ENCODE measurements at places on chromosomes 6 and 20.

DNA sequence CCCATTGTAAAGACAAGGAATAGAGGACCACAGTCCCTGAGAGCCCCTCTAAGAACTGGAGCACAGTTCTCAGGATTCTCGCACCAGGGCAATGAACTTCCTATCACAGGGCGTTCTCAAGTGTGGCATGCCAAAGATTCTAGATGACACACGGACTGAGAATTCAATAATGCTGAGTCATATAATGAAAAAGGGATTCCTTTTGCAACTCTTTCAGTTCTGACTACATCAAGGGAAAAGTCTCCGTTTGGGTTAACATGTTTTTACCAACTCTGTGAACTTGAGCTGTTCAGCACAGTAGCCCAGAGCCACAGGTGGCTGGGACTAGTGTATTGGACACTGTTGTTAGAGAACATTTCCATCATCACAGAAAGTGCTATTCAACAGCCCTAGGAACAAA is 3.4 kb downstream of the MED20 start:
- no peak for DNase-seq

DNA sequence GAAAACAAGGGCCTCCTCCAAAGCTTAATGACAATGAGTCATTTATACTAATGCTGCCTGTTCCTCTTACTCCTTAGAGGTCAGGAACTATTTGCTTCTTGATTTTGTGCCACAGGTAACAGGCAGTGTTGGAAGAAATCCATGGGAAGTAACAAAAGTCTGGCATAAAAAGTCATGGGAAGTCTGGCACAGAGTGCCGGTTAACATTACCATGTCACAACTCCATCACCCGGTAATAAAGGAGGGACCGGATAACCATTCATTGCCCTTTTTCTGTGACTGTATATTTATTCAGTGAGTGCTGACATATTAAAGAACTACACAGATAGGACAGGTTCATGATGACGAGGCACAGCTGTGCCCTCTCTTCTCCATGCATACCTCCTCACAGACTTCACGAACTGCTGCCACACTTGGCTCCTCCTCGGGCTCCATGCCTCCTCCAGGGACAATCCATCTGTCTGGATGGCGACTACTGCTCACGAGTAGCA is 50.9 kb downstream of the NUDT3 start:
- DNase-seq: no peak

DNA sequence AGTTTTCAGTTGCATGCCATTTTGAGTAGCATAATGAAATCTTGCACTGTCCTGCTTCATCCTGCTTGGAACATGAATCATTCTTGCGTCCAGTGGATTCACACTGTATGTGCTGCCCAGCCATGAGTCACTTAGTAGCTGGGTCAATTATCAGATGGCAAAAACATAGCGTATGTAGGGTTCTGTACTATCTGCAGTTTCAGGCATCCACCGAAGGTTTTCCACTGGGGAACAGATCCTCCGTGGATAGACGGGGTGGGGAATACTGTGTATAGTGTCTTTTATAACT is 61.4 kb downstream of the IL22RA2 start:
- no peak for DNase-seq

- no peak for DNase-seq
Observed at GRCh38 chr20:35145141-35145564, 2.0 kb downstream of the EDEM2 start.

- DNase-seq: no peak
Observed at GRCh38 chr20:33781133-33781532, 30.0 kb upstream of the CHMP4B start.

- DNase-seq: no peak
Observed at GRCh38 chr20:10508060-10508459, 73.0 kb downstream of the SLX4IP start.

GRCh38 chr20:51424270-51425117 is 118.0 kb downstream of the NFATC2 start:
- DNase-seq: no peak

DNA sequence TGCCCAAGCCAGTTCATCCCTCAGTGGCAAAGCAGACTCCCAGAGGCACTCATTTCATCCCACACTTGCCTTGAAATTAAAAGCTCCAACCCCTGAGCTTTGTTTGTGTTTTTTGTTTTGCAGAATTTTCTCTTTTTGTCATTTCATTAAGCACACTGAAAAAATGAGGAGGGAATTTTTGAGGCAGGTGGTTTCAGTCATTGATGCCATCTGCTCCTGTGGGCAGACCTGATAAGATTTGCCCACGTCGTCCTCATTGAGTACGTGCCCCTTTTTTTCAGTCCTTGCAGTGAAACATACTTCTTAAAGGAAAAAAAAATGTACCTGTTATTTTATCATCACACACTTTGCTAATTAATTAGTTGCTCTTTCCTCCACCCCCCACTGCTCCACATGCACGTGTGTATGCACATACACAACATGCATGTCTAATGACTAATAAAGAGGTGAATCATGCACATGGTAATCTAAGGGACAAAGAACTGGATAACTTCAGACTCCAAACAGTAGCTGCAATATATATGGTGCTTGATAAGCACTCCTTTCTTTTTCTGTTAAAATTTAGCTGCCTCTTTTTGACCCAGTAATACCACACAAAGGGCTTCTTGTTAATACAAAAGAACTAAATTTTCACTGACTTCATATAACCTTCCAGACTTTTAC is 102.1 kb upstream of the TMEM181 start:
- no peak for DNase-seq

GRCh38 chr6:15363164-15363522 is 117.3 kb downstream of the JARID2 start:
- no peak for DNase-seq

GRCh38 chr20:54284928-54285704 is 77.2 kb downstream of the PFDN4 start:
- no peak for DNase-seq

GRCh38 chr6:13395272-13396237 is 67.2 kb upstream of the TBC1D7 start:
- peak; percentile 50 for DNase-seq

DNA sequence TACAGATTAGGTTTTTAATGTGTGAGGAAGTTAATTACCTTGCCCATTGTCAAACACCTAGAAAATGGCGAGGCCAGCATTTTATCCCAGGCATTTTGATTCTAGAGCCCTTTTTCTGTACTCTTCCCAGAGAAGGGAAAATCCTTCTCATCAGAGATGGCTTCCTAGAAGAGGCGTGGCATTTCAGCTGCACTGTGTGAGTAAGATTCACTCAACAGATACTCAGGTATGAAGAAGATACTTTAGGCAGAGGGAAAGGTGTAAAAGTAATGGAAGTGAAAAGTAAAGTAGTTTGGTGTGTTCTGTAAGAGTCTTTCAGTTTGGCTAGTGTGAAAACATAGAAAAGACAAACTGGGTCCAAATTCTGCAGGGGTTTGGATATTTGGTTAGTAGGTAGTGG is 113.8 kb downstream of the MAP3K4 start:
- no peak for DNase-seq

GRCh38 chr20:7879883-7880282 is 60.4 kb downstream of the HAO1 start:
- DNase-seq: no peak

GRCh38 chr6:105151644-105152043 is 28.2 kb downstream of the POPDC3 start:
- no peak for DNase-seq

DNA sequence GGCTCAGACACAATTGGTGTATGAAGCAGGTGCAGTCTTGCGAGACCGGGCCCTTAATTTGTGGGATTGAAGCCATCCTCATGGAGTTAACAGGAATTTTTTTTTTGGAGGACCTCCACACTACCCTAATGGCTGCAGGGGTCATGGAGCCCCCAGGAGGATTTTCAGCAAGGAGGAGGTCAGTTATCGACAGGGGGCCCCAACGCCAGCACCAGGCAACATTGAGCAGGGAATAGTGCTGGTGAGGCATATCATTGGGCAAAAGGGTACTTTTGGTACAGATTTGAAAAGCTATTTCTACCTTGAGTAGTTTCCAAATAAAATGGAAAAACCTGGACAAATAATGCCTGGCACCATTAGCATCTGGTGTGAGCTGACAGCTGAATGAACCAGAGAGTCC is 6.7 kb downstream of the FAM50B start:
- no peak for DNase-seq

GRCh38 chr6:74431873-74432580 is 736.0 kb downstream of the CD109 start:
- no peak for DNase-seq

- no peak for DNase-seq
Observed at GRCh38 chr6:75657327-75657726, 55.6 kb downstream of the SENP6 start.

DNA sequence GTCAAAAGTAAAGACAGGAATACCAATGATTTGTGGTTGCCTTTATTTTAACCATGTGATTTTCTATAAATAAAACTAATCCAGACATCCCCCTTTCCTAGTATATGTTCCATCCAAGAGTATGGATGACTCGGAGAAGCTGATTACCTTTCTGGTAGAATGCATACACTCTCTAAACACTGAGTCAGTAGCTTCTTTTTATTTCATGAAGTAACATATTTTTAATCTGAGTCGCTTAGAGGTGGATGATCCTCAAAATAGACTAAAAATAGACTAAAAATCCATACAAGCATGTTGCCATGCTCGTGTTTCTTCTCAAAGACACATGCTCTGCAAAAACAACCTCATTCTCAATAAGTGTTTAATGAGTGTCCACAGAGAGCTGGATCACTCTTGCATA is 263.7 kb downstream of the COL12A1 start:
- DNase-seq: no peak

- no peak for DNase-seq
Observed at GRCh38 chr6:47628448-47629272, 69.7 kb upstream of the ADGRF4 start.

DNA sequence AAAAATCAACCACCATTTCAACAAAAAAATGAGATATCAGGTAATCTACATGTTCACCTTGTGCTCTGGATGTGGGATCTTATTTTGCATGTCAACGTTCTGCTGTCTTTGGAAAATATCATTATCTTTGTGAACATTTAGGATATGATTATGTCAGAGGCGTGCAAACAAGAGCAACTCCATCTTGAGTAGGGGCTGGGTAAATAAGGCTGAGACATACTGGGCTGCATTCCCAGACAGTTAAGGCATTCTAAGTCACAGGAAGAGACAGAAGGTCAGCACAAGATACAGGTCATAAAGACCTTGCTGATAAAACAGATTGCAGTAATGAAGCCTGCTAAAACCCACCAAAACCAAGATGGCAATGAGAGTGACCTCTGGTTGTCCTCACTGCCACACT is 28.8 kb upstream of the ZBTB24 start:
- no peak for DNase-seq

DNA sequence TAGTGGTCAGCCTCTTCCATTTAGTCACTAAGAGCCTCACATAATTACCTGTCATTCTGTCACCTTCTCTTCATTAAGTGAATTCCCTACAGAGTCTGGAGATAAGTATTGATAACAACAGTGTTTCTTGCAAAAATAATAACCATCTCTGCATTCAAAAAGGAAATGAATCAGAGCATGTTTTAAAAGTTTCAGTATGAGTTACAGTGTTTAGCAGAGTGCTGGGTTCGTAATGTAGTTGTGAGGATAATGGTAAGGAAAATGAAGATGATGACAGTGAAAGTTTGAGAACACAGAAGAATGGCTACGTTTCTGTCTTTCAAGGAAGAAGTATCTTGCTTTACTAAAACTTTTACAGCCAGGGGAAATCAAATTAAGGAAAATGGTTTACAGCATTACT is 31.3 kb downstream of the GPRC6A start:
- DNase-seq: no peak

DNA sequence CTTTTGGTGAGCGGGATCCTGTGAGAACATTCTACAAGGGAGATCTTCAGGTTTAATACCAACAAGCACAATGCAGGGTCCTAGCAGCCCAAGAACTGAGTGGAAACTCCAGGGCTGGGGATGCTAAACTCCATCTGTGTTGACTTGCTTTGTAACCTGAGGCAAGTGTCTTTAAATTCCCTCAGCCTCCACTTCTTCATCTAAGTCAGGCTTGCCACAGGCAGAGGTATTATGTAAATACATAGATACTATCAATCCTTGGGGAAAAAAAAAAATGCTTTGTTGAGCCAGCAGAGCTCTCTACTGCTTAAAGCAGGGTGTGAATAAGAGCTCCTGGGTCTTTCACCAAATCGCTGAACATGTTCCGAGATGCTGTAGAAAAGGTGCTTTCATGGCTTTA is 114.2 kb upstream of the PHACTR1 start:
- DNase-seq: no peak

GRCh38 chr20:62457098-62457497 is 18.7 kb downstream of the GATA5 start:
- DNase-seq: no peak

DNA sequence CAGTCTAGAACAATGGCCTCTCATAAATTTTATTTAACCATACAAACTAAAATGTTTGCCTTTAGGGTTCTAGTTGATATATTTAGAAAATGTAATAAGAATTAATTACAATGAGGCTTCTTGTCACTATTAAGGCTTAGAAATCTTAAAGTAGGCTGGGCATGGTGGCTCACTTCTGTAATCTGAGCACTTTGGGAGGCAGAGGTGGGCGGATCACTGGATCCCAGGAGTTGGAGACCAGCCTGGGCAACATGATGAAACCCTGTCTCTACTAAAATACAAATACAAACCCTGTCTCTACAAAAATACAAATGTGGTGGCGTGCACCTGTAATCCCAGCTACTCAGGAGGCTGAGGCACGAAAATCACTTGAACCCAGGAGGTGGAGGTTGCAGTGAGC is 99.0 kb upstream of the ADGRF1 start:
- no peak for DNase-seq

- DNase-seq: no peak
Observed at GRCh38 chr6:95227351-95227750, 350.0 kb upstream of the MANEA start.

DNA sequence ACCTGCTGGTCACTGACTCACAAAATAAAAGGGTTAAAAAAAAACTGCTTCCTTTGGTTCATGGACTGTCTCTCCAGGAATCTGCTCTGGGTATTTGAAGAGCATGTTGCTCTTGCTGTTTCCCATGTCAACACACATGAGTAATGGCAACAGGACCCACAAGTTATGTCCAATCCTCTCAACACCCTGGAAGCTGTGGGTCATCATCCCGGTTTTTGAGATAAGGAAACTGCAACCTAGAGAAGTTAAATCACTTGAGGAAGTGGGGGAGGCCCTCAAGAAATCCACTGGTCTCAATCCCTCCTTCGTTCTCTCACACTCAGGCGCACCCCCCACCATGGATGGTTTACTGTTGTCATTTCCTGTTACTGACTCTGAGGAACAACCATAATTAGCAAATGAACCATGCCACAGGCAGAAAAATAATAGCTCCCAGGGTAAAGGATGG is 12.4 kb downstream of the MAP1LC3A start:
- DNase-seq: no peak

- no peak for DNase-seq
Observed at GRCh38 chr6:83948851-83949250, 84.7 kb upstream of the MRAP2 start.
